Common myeloid progenitor, CD34-positive (primary cell): ENCODE measurements at places on chromosomes 7 and 10.

DNA sequence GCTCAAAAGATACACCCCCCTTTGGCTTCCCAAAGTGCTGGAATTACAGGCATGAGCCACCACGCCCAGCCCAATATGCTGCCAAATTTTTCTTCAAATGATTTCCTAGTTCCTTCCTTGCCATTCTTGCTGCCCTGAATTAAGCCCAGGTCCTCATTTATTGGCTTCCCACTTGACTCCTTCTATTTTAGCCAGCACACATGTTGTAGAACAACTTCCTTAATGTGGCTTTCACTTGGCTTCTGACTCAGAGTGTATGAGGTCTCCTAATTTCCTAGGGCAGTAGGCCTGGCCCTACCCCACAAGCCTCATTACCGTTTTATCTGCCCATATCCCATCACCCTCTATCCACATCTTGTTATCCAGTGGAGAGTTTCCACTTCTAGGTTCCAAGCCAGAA is 21.8 kb upstream of the HIPK2 start:
- DNase-seq: peak; percentile 73

DNA sequence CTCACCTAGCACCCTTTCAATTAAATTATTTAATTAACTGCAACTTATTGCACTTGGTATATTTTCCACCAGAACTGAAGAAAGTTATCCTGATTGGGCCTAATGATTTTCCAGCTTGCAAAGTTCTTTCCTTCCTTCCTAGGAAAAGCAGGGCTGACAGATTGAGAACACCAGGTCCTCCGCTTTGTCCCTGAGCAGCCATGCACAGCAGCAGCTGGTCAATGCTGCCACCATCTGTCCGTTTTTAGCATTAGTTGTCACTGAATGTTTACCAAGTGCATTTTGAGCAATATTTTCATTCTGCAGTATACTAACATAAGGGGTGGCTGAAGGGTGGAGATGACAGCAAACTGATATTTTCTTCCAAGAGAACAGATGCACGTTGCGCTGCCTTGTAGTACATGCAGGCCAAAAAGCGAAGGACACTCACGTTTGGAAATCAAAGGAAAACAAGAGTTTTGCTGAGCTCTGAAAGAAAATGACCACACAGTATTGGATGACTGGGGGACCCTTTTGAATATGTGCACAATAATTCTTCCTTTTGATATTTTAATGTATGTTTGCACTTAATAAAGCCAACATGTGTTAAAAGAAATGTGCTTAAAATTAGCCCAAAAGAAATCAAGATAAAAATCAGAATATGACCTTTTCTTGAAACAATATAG is 248.8 kb upstream of the PTN start:
- peak; percentile 31 for DNase-seq

- DNase-seq: no peak
Measured at GRCh38 chr10:42885491-42886270, 103.1 kb downstream of the BMS1 start.

DNA sequence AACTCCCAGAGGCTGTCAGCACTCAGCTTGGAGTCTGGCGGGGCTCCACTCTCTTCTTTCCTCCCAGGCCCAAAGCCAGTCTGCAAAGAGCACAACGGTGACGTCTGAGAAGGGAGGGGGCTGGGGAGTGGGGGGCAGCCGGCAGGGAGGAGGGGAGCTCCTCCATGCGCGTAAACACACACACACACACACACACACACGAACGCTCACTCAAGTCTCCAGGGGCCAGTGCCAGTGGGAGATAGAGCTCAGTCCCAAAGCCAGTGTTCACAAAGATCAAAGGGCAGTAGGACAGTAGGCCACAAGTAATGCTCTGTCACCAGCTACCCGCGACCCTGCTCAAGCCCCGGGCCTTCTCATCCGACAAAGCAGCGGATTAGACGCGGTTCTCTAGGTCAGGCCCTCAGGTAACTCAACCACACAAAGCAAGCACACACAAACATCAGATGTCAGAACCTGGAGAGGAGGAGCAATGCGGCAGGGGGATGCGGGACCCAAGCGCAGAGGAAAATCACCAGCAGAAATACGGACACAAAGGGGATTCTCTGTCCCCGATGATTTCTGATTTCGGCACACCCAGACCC is 19.9 kb downstream of the TCAF1 start:
- peak; percentile 81 for DNase-seq

- no peak for DNase-seq
Measured at GRCh38 chr7:71477441-71477840, 345.5 kb downstream of the GALNT17 start.

DNA sequence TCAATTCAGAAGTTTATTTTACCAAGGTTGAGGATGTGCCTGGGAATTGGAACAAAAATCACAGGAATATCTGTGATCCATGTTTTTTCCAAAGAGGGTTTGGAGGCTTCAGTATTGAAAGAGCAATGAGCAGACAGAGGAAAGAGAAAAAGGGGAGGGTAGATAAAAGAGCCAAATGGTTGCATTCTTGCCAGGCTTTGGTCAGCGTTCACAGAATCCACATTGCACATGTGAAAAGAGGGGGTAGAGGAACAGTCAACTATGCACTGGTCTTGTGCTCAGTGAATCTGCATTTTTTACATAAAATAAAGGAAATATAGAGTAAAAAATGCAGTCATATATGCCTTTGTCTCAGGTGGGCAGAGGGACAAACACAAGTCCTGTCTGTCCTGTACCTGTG is 20.6 kb upstream of the ERCC6 start:
- DNase-seq: no peak

GRCh38 chr10:46992803-46993561 is 81.8 kb downstream of the PTPN20 start:
- peak; percentile 10 for DNase-seq

DNA sequence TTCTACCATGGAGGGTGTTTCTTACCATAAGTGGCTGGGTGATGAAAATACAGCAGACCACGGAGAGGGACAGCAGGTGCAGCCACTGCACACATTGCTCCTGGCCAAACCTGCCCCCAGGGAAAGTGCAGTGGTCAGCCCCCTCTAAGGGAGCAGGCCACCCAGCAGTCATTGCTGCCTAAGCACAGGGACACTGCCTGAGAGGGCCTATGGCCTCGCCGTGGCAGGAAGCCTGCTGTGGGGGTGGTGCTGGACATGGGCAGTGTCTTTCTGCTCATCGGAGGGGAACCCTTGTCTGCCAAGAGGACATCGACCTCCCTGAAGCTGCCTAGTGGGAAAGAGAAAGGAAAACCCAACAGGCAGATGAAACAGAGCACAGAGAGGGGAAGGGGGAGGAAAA is 118.3 kb downstream of the PKD1L1 start:
- no peak for DNase-seq

- DNase-seq: no peak
Measured at GRCh38 chr7:83751217-83751616, 102.3 kb upstream of the SEMA3E start.
